CD8-positive, alpha-beta T cell (primary cell): ENCODE measurements at places on chromosomes 5 and 9.

- DNase-seq, result no peak
These were observed 1248.9 kb upstream of the ACO1 start for GRCh38 chr9:31135567-31135966.

DNA sequence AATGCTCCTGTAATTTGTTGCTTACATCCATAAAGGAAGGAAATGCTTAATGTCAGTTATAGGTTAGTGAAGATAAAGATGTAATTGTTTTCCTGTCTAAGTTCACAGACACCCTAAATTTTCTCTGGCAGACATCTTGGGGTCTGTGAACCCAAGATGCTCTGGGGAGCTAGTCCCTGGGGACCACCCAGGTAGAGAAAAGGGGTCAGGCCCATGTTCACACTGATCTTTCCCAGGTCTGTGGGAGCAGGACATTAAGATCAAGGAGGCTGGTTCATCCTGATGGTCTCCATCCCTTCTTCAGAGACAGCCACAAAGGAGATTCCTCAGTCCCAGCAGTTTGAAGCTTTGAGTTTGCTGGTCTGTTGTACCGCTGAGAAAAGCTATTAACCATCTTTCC lies 267.5 kb downstream of the ARHGAP26 start:
- no peak for DNase-seq

DNA sequence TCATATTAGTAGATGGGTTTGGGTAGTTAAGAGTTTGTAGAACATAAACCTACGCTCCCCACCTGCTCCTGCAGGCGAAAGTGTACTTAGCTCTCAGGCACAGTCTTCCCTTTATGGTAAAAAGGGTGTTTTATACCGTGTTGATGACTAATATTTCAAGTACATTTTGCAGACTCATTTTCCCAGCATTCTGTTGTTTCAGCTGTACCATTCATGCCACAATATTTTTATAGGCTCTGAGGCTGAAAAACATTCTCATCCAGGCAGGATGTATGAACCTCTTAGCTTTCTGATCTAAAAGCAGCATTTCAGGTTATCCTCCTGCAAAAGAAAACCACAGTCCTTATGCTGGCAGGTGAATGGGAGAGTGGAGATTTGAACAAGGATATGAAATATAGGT lies 231.4 kb downstream of the NR2F1-AS1 start:
- DNase-seq, result no peak

- DNase-seq, result no peak
These were observed 49.9 kb downstream of the PDE4D start for GRCh38 chr5:59843511-59844213.

GRCh38 chr9:35027860-35028259 lies 38.3 kb downstream of the DNAJB5 start:
- no peak for DNase-seq

DNA sequence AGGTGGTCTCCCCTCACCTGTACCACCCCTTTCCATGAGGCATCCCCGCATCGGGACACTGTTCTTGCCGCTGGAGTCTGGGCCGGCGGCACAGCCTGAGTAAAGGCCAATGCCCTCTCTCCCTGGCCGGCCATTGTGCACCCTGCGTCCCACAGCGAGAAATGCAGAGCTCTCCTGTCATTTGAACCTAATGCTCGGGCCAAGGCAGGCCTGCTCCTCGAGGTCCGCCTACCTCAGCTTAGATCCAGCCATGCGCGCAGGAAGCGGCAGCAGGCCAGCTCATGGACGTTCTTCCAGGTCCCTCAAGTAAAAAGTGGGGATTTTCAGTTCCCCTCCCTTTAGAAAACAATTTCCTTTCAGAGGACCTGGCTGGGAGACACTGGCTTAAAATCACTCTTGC lies 135.0 kb downstream of the HSD17B3 start:
- DNase-seq, result no peak

- no peak for DNase-seq
These were observed 140.8 kb upstream of the ZNF608 start for GRCh38 chr5:124887223-124887622.

GRCh38 chr5:116303810-116304209 lies 219.0 kb downstream of the COMMD10 start:
- DNase-seq, result no peak

DNA sequence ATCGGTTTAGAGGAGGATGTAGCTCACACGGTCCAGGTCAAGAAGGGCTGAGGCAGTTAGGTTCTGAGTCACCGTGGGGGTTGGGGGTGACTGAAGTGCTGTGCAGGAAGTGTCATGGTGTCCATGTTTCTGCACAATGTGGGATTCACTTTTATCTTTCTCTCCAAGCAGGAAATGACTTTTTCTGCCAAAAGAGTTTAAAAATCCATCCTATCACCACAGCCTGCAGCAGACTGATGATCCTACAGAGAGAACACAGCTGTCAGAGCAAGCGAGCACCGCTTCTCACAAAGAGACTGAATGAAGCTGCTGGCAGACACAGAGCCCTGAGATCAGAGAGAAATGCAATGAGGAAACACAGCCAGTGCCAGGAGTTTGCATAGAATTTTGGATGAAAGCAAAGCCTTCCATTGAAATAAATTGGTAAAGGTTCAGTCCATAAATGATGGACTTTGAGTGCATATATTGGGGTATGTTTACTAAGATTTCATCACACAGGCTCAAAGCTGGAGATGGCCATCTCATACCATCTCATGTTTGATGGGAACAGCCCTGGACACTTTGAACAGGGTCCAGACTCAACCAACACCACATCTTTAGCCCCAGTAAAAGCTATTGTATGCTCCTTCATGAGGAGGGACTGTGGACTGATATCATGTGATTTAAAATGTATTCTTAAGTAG lies 213.9 kb upstream of the FBXL7 start:
- DNase-seq, result no peak

- DNase-seq, result no peak
These were observed 39.4 kb downstream of the LYRM7 start for GRCh38 chr5:131210151-131210510.

GRCh38 chr9:34957492-34958410 lies at the start of gene PHF24:
PHF24 (plus strand) TSS chr9:34958285; CDS start chr9:34971299, 13,014 bp downstream.
- DNase-seq, result peak; percentile 39

DNA sequence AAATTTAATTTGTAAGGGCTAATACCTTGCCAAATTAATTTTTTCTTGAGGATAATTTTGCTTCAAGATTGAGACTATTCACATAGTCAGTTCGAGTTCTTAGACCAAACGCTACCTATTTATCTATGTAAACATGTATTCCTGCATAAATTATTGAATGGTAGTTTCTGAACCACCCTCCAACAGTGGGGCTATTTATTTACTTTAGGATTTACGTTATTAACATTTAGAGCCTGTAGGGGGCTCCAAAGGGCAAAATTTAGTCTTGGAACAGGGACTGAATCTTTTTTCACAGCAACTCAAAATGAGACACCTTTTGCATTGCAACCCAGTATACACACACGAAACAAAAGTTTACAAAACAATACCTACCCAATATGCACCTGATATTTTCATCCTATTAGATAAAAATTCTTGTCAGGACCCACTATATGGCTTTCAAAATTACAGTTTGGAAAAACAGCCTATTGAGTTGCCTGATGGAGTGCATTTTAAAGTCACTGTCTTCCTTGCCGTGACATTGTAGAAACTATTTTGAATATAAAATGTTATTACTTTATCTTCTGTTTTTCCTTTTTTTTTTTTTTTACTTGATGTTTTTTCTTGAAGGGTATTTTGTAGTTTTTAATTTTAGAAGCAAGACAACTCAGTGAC lies 47.1 kb upstream of the POU4F3 start:
- DNase-seq, result no peak

- DNase-seq, result no peak
These were observed 7.4 kb downstream of the FIBCD1 start for GRCh38 chr9:130931508-130932254.

GRCh38 chr9:135950135-135950682 lies 11.0 kb downstream of the UBAC1 start:
- DNase-seq, result no peak

GRCh38 chr5:136992796-136993489 lies 506.2 kb downstream of the SPOCK1 start:
- DNase-seq, result no peak

GRCh38 chr9:78697618-78698017 lies 400.7 kb downstream of the PSAT1 start:
- DNase-seq, result no peak

- DNase-seq, result no peak
These were observed 11.7 kb upstream of the UGT3A2 start for GRCh38 chr5:36078430-36078829.

DNA sequence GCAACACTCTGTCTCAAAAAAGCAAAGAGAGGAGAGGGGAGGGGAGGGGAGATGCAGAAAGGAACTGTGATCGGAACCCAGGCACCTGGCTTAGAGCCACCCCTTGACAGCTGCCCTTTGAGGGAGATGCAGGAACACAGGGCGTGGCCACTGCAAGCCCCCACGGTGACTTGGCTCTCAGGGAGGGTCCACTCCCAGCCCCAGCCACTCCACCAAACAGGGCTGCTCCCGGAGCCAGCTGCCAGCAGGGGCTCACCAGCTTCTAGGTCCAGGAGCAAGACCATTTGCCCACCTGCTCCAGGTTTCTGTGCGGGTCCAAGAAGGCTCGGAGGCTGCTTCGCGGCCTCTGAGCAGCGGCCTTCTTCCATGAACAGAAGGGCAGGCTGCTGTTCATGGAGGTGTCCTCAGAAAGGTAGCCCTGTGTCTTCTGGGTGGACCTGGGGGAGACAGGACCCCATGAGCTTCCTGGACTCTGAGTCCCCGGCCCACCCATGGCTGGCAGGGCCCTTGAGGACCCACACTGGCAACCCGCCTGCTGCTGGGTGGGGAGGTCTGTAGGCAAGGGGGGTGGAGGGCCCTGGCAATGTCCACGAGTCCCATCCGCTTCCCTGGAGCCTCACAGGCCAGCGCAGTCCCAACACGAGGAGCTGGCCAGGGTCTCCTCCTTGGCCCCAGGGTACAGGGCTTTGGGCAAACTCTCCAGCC lies 7.9 kb downstream of the C9orf50 start:
- DNase-seq, result no peak

DNA sequence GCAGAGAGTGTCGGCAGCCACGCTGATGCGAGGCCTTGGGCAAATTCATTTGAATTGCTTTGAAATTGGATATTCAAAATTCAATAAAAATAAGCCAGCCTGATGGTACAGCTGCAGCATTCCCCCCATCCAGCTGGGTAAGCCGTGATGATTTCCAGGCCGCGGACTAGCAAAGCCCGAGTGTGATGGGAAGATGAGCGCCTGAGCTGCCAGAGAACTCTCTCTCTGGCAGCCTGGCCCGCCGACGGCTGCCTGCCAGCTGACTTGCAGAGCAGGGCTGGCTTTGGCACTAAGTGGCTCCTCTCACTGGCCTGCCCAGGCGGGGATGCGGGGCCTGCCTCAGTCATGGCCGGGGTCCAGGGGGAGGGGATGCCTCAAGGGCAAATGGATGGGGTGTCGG lies 268.3 kb upstream of the WWC1 start:
- DNase-seq, result no peak

- no peak for DNase-seq
These were observed 367.3 kb upstream of the C9orf72 start for GRCh38 chr9:27940535-27940934.

DNA sequence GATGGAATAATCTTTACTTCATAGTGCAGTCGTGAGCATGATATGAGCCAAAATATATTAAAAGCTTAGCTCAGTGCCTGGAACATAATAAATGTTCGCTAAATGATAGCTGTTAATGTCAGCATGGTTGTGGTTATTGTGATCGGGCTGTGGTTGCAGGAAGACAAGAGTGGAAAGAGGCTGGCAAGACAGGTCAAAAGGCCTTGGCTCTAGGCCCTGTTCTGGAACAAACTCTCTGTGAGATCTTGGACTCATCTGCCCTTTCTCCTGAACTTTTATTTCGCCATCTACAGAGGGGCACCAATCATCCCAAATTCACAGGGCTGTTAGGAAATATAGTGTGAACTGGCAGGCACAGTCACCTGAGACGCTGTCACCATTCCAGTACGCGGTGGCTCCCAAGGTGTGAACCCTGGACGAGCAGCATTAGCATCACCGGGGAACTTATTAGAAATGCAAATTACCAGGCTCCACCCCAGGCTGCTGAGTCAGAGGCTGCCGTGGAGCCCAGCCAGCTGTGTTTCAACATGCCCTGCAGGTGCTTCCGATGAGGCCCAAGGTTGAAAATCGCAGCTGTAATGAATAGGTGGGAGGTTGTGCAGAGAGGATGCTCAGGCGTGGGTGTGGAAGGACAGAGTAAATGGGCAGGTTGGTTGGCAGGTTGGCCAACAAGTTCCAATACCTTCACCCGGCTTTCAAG lies 50.2 kb upstream of the SAP30L start:
- no peak for DNase-seq

GRCh38 chr5:125198270-125198974 lies 452.0 kb upstream of the ZNF608 start:
- DNase-seq, result no peak

DNA sequence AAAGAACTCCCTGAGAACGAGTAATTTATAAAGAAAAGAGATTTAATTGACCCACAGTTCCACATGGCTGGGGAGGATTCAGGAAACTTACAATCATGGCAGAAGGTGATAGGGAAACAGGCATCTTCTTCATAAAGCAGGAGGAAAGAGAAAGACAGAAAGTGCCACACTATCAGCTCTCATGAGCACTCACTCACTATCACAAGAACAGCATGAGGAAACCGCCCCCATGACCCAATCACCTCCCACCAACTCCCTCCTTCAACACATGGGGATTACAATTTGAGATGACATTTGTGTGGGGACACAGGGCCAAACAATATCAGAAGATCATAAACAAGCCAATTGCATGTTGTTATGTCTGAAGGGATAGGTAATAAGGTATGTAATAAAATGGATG lies 935.9 kb upstream of the COX7C start:
- no peak for DNase-seq

DNA sequence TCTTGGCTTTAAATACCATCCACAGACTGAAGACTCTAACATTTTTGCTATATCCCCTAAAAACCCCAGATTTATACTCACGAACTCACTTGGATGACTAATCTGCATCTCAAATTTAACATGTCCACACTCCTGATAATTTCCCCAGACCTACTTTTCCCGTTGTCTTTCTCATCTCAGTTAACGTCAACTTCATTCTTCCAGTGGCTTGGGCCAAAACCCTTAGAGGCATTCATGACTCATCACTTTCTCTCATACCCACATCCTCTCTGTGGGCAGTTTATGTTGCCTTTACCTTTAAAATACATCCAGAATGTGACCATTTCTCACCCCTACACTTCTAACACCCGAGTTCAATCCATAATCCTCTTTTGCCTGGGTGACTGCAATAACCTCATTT lies 96.7 kb downstream of the EDIL3 start:
- DNase-seq, result no peak

GRCh38 chr9:17361378-17361777 lies 217.5 kb upstream of the SH3GL2 start:
- DNase-seq, result no peak

DNA sequence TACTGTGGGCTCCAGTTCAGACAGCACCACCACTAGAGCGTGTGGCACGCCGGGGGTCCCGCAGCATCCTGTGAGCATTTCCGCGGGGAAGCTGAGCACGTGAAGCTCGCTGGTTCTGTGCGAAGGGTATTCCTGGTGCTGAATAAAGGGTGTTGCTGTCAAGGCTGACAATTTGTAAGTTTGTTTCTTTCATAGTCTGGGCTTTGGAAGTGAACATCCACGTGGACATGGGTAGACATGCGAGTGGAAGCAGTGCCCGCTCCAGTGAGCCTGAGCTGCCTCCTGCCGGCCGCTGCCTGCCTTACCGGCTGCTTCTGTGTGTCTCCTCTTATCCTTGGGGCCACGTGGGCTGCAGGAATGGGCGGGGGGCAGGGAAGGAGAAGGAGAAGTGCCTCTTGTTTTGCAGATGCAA lies 14.7 kb downstream of the NDUFS6 start:
- no peak for DNase-seq
